D721Med (cell line): ENCODE measurements at places on chromosomes 12 and 14.

- no peak for DNase-seq
These were observed 557.4 kb upstream of the SEL1L start for GRCh38 chr14:82091097-82091496.

DNA sequence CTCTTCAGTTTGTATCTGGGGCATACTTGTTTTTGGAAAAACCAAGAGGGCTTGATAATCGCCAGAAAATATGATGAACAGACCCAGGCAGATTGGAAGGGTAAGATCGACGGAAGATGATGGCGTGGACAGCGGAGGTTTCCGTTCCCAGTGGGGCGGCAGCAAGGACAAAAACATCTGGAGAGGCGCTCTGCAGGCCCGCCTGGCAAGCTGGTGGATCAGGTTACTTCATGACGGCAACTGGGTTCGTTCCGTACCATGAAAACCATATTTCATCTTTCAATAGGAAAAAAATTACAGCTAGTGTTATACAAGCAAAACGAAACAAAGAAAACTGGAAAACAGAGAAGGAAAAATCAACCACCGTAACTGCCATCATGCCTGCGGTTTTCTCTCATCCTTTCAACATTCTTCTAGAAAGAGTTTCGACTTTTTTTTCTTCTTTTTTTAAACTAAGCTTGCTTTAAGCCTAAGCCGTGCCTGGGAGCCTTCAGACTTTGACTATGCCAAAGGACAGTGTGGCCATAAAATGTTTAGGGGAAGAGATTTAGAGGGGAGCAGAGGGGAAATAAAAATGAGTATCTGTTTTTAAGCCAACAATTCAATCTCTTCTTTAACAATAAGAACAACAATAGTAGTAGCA lies 210.5 kb downstream of the FOXN3 start:
- no peak for DNase-seq

DNA sequence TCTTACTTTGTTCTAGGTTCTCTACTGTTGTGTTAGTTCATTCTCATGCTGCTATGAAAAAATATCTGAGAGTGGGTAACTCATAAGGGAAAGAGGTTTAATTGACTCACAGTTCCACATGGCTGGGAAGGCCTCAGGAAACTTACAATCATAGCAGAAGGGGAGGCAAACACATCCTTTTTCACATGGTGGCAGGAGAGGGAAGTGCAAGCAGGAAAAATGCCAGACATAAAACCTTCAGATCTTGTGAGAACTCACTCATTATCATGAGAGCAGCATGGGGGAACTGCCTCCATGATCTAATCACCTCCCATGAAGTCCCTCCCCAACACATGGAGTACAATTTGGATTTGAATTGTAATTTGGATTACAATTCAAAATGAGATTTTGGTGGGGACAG lies 69.6 kb downstream of the MGST1 start:
- DNase-seq: no peak

- no peak for DNase-seq
These were observed 13.4 kb downstream of the UBC start for GRCh38 chr12:124901003-124901402.

DNA sequence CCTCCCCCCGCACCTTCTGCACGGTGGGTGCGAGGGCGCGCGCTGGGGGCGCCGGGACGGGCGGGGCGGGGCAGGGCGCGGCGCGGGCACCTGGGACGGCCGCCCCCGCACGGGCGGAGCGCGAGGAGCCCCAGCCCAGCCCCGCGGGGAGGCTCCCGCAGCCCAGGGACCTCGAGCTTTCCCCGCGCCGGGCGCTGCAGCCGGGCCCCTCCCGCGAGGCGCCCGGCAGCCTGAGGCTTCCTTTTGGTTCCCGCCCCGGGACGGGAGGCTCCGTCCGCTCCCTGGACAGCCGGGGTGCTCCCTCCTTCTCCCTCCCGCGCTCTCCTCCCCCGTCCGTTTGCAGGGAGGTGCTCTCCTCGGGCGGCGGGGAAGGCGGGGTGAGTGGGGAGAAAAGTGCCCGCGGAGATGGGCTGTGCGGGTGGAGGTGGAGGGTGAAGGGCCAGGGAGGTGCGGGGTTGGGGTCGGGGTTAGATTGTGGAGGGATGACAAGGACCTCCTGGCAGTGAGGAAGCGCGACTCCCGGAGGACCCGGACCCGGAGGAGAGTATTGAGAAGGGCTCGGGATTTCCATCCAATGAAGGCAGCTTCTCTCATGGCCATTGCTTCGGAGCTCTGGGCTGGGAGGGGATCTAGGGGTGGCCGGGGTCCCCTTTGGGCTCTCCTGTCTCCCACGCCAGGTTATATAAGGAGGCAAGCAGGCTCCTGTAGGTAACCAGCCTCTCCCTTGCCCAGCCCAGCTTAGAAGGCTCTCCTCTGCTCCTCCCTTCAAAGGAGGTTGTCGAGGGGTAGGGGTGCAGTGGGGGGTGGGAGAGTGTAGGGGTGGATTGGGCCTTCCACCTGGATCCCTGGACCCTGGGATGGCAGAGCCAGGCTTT lies 645 bp downstream of the JDP2 start:
- peak; percentile 43 for DNase-seq

DNA sequence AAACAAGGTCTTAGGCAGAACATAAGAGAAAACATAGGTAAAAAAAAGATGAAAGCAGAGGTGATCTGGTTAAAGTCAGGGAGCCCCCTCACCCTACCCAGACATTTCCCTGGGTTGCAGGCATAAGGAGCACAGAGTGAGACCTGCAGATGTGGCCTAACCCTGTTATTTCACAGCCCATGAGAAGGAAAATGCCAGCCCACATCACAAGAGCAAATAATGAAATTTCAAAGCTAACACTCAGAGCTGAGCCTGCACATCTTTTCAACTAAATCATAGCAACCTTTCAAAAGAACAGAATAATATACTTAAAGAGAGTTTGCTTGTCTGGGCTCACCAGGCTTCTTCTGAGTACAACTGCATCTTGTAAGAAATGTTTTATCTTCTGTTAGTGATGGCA lies 295.4 kb downstream of the RPAP3 start:
- DNase-seq: no peak
